Hypothalamus (tissue), 51 donors: ENCODE measurements at places on chromosomes 6 and 20.

GRCh38 chr20:43068482-43068881 lies 121.2 kb downstream of the PTPRT start:
- DNase-seq, result no peak

DNA sequence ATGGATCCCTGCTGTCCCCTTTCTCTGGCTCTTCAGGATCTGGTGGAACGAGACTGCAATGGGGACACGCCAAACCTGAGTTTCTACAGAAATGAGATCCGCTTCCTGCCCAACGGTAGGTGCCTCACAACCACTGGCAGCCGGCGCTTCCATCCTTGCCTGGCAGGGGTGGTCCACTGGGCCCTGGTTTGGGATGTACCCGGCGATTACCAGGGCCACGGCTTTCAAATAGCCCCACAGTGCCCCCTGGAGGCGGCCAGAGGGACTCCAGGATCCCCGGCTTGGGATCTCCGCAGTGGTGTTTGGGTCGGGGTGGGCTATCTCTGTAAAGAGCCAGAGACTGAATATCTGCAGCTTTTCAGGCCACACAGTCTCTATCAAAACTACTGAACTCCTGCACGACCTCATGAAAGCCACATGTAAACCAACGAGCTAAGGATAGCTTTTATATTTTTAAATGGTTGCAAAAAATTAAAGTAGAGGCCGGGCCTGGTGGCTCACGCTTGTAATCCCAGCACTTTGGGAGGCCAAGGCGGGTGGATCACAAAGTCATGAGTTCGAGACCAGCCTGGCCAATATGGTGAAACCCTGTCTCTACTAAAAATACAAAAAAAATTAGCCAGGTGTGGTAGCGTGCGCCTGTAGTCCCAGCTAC lies 3.7 kb downstream of the OGFR start:
- peak; percentile 68 for DNase-seq

GRCh38 chr6:30157999-30158398 lies 3.0 kb downstream of the TRIM10 start:
- DNase-seq, result no peak

DNA sequence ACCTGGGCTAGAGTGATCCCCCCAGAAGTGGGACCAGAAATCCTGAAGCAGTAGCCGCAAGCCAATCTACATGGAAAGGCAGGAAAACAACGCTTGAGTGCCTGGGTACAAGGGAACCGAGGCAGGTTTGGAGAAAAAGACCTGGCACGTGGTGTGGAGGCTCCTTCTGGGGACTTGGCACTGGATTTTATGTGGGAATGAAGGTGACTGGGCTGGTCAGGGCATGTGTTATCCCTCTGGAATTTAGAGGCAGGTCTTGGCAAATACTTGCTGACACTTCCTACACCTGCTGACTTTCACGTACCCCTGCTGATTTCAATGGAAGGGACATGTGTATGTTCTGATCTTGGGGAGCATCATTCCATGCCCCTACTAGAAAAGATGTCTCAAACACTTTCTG lies 25.0 kb upstream of the FAM217A start:
- DNase-seq, result no peak

DNA sequence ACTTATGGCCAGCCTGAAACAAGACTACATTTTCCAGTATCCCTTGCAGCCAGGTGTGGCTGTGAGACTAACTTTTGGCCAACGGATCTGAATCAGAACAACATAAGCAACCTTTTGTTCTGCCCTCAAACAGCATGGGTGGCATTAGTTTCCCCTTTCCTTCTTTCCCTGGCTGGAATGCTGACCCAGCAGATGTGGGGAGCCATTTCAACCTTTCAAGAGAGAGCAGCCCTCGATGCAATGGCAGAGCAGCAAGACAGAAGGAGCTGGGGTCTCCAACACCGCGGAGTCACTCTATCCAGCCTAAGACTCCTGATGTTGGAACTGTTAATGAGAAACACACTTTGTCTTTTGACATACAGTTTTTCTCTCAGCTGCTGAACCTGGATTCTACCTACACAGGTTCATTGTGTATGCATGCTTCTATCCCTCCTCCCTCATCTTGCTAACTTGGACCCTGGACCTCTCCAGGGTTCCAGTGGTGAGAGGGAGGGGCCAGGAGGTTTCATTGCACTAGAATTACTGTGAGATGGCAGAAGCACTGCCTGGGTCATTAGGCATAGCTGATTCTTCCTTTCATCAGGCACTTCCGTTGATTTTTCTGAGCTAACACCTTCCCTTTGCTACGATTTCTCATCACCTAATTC lies 28.8 kb upstream of the DDR1 start:
- no peak for DNase-seq

GRCh38 chr6:139711804-139712585 lies 337.5 kb upstream of the CITED2 start:
- no peak for DNase-seq

GRCh38 chr20:59832406-59833363 lies 100.8 kb downstream of the SYCP2 start:
- DNase-seq, result no peak

DNA sequence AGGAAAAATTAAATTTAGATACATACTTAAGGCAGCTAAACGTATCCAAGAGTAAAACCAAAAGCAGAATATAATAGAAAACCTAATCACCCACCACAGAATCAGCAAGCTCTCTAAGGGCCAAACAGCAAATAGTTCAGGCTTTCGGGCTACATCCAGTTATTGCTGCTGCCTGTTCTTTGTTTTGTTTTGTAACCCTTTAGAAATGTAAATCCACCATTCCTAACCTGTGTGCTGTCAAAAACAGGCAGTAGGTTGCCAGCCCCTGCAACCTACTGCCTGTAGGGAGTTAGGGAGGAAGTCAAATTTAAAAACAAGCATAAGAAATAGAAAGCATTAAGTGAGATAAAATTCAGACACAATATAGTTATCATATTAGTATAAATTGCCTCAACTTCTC lies 225.9 kb downstream of the PTPRT start:
- no peak for DNase-seq

- DNase-seq, result no peak
Observed at GRCh38 chr6:1179571-1180459, 132.1 kb upstream of the FOXQ1 start.

- DNase-seq, result no peak
Observed at GRCh38 chr20:40863355-40863919, 165.2 kb upstream of the TOP1 start.

- no peak for DNase-seq
Observed at GRCh38 chr6:35163836-35164235, 22.7 kb upstream of the TCP11 start.

DNA sequence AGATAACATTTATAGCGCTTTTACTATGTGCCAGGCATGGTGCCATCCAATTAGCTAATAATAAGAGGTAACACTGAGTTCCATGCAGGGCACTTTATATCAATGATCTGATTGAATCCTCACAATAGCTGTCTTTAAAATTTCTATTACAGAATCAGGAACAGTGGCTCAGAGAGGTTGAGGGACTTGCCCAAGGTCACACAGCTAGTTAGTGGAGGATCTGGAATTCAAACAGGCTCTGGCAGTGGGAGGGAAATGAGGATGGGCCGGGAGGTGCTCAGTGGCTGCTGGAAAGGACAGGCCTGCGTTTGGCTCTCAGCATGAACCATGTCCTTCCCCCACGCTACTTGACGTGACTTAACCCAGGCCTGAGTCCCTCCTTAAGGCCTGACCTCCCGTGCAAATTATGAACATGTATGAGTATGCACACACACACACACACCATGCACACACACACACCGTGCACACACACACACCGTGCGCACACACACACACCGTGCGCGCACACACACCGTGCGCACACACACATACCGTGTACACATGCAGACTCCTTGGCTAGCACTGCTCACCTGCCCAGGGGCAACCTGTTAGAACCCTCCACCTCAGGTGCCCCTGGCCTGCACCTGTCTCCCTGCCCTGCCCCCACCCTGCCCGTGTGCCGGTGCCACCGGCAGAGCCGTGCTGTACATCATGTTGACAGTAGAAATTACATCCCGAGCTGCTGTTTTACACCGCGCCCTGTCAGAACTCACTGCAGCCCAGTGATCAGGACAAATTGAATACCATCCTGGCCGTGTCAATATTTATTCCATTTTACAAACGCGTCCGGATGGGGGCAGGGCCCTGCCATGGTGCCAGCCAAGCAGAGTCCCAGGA lies 43.7 kb downstream of the CDH22 start:
- DNase-seq, result no peak

GRCh38 chr6:298233-299103 lies 6.2 kb downstream of the DUSP22 start:
- no peak for DNase-seq

- DNase-seq, result no peak
Observed at GRCh38 chr6:38185752-38186151, 366.2 kb downstream of the ZFAND3 start.

DNA sequence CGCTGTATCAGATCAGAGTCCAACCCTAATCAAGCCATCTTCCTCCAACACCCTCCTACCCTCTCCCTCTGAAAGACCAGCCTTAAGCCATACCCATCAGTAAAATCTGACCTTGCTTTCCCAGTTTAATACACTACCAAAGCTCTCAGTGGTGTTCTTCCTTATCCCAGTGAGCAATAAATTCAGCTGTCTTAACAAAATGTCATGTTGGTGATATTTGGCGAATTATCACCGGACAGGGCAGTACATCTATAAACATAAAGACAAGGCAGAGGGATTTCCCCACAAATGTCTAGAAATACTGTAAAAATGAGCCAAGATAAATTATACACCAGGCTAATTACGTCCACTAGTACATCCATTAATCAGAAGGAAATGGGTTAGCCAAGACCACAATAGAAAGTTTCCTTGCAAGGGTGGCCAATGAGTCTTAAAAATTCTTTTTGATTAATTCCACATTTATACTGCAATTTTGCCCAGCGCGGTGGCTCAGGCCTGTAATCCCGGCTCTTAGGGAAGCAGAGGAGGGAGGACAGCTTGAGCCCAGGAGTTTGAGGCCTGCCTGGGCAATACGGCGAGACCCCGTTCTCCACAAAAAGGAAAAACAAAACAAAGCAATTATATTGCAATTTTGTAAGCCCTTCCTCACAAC lies 905 bp downstream of the RARS2 start:
- DNase-seq, result no peak

DNA sequence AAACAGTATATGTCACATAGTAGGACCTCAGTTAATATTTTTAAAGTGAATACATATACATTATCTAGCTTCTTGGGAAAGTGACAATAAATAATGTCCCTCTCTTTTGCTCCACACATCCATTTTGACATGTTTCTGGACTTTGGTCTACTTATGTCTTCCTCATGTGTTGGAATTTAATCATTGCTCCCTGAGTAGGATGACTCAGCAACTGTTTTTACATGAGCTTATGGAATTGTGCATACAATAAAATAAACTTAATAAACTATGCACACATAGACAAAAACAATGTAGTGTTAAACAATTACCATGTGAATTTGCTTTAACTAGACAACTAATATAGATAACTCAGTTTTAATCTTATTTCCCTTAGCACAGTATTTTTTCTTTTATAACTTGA lies 503.8 kb downstream of the TFAP2B start:
- no peak for DNase-seq

- no peak for DNase-seq
Observed at GRCh38 chr6:22099923-22100322, 196.9 kb downstream of the PRL start.

- no peak for DNase-seq
Observed at GRCh38 chr6:54086439-54086838, 24.8 kb upstream of the MLIP start.

DNA sequence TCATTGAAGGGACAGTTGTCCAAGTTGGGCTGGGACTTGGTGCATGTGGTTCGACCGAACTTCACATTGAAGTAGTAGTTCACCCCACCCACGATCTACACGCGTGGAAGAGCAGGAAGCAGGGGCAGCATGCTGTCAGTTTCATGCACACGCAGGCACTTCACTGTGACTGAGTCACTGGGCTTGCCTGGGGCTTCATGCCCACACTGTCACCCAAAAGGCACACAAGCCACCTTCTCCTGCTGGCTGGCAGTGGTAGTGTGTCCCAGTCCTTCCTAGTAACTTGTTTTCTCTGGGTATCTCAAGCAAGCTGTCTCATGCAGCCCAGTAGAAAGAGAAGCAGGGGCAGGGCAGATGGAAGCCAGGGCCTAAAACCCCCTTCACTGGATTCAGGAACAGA lies 2.0 kb downstream of the CST5 start:
- DNase-seq, result no peak

DNA sequence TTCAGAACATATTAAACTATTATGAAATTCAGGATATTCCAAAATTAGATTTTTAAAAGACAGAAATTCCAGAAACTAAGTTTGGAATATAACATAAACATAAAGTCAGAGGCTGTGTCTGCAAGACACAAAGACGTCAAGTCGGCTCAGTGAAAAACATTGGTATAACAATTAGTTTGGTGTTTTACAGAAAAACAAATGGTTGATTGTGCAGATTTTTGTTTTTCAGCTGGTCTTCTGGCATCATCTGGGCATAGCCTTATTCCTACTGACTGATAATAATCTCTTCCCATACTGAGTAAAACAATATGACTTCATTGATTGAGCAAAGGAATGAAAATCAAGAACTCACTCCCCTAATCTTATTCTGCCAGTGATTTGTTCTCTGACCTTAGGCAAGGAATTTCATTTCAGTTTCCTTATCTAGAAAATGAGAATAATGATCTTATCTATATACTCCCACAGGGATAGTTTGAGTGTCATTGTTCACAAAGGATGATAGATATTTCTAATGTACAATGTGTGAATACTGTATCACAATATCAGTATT lies 84.3 kb downstream of the FRK start:
- peak; percentile 37 for DNase-seq

GRCh38 chr6:26553635-26554446 lies 15.7 kb downstream of the HMGN4 start:
- peak; percentile 30 for DNase-seq

- peak; percentile 13 for DNase-seq
Observed at GRCh38 chr6:163709693-163710092, 295.2 kb downstream of the QKI start.

DNA sequence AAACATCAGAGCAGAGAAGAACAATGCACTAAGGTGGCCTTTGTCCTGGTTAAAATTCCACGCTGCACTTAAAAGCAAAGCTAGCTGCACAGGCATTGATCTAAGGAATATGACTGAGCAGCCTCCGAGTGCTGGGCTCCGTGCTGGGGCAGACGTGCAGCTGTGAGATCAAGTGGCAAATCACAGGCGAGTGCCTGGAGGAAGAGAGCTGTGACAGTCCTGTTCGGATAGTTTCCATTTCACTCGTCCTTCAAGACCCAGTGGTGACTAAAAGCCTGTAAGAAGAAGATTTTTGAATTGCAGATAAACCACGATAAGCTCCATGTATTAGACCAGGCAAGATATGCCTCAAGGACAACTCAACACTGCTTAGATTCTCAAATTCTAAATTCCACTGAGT lies 247.9 kb downstream of the ANKRD60 start:
- no peak for DNase-seq
